ENCODE measurements at places on chromosomes 6 and 20.
A peak's percentile ranks its signal among the peaks of the same experiment; 100 is the strongest.

- no peak for DNase-seq
These were observed 1075.5 kb downstream of the KHDRBS2 start for GRCh38 chr6:61210549-61210948.

- no peak for DNase-seq
These were observed 23.5 kb upstream of the LY86 start for GRCh38 chr6:6565069-6565468.

DNA sequence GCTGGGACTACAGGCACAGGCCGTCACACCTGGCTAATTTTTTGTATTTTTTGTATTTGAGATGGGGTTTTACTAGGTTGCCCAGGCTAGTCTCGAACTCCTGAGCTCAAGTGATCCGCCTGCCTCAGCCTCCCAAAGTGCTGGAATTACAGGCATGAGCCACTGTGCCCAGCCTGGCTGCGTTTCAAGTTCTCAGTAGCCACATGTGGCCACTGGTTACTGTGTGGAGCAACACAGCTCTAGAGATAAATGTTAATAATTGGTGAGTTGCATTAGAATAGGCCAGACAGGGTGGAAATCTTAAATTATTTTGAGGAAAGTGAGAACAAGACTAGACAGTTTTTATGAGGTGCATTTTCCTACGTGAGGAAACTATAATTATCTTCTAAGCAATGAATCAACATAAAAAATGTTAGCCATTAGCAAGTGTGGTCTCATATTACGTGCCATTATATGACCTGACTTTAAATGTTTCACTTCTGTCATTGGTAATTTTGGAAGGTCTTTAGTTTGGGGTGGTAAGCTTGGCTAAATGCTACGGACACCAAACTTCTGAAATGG, 129.6 kb downstream of the PLEKHG1 start:
- DNase-seq = no peak

DNA sequence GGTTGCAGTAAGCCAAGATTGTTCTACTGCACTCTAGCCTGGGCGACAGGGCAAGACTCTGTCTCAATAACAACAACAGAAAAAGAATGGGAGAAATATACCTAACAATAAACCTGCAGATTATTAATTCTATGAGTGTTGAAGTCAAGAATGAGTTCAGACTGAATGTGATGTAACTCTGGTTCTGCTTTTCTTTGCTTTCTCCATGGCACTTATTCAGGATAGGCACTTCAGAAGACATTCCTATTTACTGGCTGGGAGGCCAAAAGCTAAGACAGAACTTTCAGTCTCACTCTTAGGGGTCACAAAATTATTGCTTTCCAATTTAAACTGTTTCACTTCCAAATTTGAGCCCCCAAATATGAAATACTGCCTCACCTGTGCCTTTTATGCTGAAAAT, 15.7 kb upstream of the PRIM2 start:
- DNase-seq = no peak

GRCh38 chr20:45378191-45378590, at the start of gene TP53TG5:
TP53TG5 (minus strand) TSS chr20:45378325; CDS start chr20:45378236, 89 bp downstream.
- DNase-seq = no peak

- DNase-seq = no peak
These were observed 77.3 kb upstream of the TMEM244 start for GRCh38 chr6:129938249-129939020.

DNA sequence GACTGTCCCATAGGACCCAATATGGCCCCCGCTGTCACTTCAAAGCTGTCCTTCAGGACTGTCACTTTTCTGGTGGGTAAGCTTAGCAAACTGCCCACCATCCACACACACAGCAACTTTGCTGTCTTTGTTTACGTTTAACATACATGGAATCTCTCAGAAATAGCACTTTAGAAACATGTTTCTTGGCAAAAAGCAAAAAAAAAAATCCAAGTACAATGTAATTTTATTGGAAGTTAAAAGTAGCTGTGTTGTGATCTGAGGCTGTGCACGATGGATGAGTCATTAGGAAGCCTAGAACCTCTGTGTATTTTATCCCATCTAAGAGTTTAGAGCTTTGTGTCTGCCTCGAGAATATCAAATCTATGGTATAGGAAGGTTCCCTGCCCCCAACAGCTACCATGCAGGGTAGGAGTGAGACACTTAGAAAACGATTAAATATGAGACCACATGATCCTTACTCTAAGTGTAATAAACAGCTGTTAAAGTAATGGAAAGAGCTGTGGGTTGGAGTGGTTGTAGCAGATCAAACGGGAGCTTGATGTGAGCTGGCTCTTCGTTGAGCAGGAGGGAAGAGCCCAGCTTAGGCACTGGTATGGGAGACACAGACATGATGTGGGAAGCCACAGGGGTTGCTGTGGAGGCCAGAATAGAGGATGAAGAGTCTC, 119.5 kb downstream of the PLEKHG1 start:
- no peak for DNase-seq

GRCh38 chr6:136077834-136078576, 172.1 kb downstream of the MTFR2 start:
- DNase-seq = no peak

GRCh38 chr6:162262466-162263196, 464.9 kb downstream of the PRKN start:
- no peak for DNase-seq

DNA sequence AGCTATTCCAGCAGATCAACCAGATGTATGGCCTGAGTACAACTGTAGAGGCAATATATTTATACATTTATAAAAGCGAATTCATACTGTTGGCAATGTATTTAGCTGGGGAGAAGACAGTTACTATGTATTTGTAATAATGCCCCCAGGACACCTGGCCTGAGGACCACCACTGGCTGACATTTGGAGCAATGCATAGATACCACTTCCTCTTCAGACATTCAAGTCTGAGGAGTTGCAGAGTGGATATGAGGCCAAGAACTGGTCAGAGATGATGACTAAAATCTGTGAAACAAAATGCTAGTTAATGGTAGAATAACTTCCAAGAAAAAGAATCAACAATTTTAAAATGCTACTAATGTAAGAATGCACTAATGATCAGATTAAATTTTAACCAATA, 462.3 kb downstream of the CDC5L start:
- DNase-seq = no peak

DNA sequence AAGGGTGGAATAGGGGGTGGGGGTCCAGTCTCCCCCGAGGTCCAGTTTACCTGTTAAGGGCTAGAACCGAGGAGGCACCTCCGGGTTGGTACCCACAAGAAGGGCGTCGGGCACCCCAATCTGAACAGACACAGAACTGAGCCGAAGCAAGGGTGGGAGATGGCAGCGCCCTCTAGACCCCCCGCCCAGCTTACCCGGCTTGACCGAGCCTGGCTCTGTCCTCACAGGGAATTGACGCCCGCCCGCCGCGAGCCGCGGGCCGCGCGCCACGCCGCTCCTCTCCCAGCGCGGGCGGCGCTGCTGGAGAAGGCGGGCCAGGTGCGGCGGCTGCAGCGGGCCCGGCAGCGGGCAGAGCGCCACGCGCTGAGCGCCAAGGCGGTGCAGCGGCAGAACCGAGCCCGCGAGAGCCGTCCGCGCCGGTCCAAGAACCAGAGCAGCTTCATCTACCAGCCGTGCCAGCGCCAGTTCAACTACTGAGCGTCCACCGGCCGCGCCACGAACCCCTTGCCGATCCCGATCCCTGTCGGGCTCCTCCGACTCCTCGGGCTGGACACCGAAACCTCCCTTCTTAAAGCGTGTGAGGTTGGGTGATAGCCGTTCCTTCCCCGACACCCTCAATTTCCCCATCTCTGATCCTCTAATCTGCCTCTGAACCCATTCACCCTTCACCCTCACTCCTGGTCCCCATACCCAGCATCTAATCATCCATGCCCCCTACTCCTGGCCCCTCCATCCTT, 5.9 kb downstream of the TP53INP2 start:
- DNase-seq = peak; percentile 39

- DNase-seq = no peak
These were observed 30.8 kb downstream of the DUSP22 start for GRCh38 chr6:322940-323729.

DNA sequence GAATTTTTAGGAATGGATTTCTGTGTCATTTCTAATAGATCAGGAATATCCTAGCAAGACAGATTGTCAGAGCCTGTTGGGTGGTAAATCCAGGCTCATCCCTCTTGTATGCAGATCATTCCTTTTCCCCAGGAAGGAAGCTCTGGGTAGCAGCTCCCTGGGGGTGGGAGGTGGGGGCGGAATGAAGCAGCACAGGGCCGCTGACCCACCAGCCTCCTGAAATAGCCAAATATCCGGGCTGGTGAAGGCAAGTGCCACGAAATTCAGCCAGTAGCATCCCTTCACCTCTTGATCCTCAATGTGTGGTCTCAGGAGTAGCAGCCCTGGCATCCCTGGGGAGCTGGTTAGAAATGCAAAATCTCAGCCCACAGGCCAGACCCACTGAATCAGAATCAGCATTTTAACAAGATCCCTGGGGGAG, 256.9 kb downstream of the LRFN2 start:
- DNase-seq = no peak

GRCh38 chr6:156164701-156165452, 612.3 kb upstream of the ARID1B start:
- DNase-seq = no peak

GRCh38 chr6:34189806-34190503, 44.1 kb upstream of the GRM4 start:
- no peak for DNase-seq

DNA sequence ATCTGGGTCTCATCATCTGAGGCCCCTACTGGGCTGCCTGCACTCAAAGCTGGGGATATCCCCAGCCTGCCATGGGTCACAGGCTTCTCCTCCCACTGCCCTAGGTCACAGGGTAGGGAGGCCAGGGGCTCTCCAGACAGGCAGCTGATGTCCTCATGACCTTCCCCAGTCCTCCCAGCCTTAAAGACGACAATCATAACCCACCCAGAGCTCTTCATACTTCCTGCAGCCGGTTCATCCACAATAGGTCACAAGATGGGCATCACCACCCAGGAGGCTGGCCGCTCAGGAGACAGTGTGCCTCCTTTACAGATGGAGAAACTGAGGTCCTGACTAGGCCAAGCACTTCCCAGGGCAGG, 15.2 kb downstream of the TFEB start:
- no peak for DNase-seq

- DNase-seq = no peak
These were observed 73.6 kb upstream of the NHSL1 start for GRCh38 chr6:138572885-138573284.

DNA sequence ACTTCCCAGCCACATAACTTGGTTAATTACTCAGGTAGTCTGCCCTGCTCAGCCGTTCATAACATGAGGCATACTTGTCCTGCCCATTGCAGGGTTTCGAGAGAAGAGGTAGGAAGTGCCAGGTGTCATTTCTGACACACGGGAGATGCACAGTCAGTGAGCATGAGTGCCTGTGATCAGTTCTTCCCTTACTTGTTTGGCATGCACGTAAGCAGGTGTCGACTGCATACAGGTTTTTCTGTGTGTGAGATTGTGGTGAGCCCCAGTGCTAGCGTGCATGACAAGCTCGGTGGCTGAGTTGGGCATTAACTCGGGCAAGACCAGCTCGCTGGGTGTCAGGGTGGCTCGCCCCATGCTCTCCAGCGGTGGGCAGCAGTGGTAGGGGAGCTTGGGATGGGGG, 51.2 kb upstream of the SLC22A1 start:
- no peak for DNase-seq

GRCh38 chr20:11234181-11234580, 560.4 kb upstream of the JAG1 start:
- no peak for DNase-seq

DNA sequence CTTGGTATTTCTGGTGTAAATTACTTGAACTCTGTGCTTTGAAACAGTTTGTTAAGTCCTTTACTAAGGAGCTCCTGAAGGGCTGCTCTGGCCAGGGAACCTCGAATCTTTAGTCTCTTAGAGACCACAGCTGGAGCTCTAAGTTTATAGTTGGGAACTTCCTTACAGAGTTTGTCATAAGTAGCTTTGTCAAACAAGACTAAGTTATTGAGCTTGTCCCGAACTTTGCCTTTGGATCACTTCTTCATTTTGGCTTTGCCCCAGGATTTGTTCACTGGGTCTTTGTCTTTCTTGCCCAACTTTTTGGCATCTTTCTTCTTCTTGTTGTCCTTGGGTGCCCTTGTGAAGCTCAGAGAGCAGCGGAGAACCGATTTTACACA, 64.8 kb downstream of the FAM50B start:
- DNase-seq = no peak

DNA sequence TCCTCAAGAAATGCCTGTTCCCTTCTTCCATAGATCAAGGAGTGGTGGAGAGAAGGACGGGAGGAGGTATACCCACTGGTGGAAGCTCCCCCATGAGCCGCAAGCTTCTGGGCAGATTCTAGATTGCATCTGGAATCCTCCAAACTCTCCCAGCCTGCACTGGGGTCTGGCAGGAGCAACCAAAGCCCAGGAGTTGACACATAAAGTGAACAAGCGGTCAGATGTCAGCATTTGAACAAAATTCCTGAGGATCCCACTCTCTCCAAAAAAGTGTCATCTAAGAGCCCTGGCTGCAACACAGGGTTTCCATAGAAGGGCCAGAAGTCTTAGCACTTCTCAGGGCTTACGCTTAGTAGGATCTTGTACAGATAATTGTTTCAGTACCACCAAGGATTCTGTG, 88.2 kb downstream of the KCNB1 start:
- DNase-seq = no peak

DNA sequence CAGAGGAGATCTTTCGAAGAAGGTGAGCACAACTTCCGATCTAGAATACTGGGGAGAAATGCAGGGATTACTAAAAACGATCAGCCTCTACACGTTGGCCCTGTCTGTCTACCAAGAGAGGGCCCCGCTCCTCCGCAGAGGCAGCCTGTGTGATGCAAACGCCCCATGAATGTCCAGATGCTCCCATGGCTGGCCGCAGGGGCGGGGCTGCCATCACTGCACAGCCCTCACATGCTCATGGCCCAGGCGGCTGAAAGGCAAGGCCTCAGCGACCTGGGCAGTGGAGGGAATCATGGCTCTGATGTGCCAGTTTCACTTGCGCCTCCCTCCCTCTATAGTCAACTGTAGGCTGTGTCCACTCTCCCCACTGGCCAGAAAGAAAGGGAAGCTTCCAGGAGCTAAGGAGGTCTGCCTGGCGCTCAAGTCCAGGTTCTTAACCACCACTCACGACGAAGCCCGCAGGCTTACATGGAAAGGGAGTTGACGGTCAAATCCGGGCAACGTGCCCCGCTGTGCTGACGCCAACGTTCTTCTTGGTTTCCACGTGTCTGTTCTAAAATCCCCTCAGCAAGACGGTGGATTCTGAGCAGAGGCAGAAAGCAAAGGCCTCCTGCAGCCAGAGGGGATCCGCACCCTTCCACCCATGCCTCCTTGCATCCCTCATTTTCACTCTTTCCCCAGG, 14.2 kb downstream of the PXDC1 start:
- no peak for DNase-seq

GRCh38 chr20:17843246-17844132, 125.1 kb downstream of the SNX5 start:
- no peak for DNase-seq

Measured in activated naive CD4-positive, alpha-beta T cell (primary cell).